CD4-positive, alpha-beta T cell treated with Interleukin-17A for 4 hours (primary cell): ENCODE measurements at places on chromosomes 6 and 20.
A peak's percentile ranks its signal among the peaks of the same experiment; 100 is the strongest.

- DNase-seq: no peak
These were observed 42.8 kb downstream of the SLC52A3 start for GRCh38 chr20:725491-725890.

- no peak for DNase-seq
These were observed 6.5 kb upstream of the UCKL1 start for GRCh38 chr20:63962426-63963347.

DNA sequence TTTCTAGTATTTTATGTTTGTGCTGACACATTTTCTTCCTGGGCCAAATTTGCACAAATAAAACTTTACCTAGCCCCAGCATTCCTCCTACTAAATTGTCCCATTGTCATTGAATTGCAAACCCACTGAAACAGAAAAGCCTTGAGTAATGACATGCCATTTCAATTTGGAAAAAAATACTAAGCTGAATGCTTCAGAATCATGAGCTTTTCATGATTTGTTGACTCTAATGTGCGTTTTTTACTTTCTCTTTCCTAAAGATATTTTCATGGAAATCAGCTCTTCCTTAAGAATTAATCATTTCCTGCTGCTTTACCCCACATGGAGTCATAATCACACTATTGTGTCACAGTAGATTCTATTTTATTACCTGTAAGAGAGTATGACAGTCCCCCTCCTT, 47.4 kb downstream of the TRDN start:
- DNase-seq: no peak

DNA sequence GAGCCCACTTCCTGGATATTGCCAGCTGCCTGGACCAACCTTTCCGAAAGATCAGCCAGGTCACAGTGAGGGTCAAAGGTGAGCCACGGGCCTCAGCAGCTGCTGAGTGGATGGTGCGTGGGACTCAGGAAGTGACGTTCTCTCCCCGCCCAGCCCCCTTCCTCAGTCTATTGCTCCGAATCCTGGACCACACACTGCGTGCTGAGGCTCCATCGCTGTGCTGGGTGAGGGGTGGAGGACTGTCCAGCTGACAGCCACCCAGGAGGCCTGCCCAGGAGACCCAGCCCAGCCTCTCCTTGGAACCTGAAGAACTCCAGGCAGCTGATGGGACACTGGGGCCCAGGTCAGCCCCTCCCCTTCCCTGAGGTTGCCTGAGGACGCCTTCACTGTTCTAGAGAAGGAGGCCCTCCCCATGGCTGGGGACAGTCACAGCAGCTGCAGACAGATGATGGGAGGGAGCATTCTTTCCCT, 94.4 kb upstream of the CD93 start:
- no peak for DNase-seq

GRCh38 chr6:52616059-52616690, 39.3 kb upstream of the TRAM2 start:
- DNase-seq: no peak

DNA sequence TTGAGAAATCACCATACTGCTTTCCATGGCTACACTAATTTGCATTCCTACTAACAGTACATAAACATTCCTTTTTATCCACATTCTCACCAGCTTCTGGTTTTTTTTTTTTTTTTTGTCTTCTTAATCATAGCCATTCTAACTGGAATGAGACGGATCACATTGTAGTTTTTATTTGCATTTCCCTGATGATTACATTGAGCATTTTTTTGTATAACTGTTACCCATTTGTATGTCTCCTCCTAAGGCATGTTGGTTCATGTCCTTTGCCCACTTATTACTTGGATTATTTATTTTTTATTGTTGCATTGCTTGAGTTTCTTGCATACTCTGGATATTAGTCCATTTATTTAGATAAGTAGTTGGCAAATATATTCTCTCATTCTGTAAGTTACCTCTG, 258.0 kb downstream of the MEI4 start:
- no peak for DNase-seq

DNA sequence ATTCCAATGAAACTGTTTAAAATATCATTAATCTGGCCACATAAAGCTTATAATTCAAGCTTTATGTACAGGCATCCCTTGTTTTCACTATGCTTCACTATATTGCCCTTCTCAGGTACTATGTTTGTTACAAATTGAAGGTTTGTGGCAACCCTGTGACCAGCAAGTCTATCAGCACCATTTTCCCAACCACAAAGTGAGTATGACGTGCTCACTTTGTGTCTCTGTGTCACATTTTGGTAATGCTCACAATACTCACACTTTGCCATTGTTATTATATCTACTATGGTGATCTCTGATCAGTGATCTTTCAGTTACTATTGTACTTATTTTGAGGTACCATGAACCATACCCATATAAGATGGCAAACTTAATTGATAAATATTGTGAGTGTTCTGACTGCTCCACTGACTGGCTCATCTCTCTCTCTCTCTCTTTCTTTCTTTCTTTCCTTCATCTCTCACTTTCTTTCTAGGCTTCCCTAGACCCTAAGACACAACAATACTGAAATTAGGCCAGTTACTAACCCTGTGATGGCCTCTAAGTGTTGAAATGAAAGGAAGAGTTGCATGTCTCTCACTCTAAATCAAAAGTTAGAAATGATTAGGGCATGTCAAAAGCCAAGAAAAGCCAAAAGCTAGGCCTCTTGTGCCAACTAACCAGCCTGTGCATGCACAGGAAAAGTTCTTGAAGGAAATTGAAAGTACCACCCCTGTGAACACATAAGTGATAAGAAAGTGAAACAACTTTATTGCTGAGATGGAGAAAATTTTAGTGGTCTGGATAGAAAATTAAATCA, 227.9 kb downstream of the BCAS1 start:
- peak; percentile 29 for DNase-seq
